ENCODE measurements at places on chromosomes 12 and 14.

DNA sequence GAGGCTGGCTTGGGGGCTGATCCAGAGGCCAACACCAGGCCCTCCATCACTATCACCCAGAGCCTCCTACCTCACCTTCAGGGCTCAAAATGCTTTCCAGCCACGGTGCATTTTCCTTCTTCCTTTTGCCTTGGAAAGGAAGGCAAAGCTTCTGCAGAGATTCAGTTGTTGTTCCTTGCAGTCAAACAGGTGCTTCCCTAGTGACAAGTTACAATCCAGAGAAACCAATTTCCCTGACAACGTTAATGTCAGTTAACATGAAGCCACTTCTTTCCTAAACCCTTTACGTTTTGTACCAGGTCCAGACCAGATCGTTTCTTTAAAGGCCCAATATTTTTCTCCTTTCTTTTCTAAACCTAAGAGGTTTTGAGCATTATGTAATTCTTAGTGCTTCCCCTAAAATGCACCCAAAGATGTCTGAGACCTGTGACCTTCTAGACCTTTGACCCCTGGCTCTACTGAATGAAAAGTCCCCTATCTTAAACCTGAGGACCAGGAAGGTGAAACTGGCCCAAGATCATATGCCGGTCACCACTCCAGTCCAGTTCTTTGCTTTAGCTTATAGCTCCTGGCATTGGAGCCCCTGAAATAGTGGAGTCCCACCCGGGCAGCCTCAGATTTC is 211.5 kb downstream of the SLC41A2 start:
- no peak for DNase-seq

DNA sequence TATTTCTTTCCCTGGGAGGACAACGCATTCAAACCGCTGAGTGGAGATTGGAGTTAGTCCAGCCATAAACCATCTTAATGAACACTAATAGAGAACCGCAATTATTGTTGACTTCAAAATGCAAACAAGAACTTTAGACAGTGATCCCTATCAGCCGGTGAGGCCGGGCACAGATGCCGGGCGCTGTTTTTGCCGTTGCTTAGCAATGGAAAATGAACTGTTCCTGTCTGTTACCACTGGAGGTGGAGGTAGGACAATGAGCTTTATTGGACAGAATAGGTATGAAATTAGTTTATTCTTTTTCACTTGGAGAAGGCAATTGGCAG is 216.8 kb downstream of the TTC8 start:
- DNase-seq: no peak

GRCh38 chr12:57603815-57604453 is 690 bp upstream of the DTX3 start:
- no peak for DNase-seq

DNA sequence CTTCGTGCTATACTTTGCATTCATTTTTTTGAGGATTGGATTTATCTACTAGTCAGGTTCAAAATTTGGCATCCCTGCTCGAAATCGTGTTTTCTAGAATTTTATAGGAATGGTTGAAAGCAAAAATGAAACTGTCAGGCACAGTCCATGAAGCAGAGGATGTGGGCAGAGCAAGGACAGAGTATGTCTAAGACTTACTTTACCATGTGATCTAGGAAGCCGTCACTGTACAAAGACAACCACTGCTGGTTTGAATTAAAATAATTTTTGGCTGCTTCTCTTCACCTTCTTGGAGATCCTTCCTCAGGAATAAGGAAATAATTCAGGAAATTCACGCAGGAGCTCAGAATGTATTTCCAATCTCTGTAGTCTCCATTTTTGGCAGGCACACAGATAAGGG is 31.6 kb upstream of the SGPP1 start:
- DNase-seq: no peak

- DNase-seq: no peak
These were observed 824 bp downstream of the TBK1 start for GRCh38 chr12:64452559-64453329.

Data from T-helper 1 cell (primary cell).